Activated CD4-positive, alpha-beta T cell treated with anti-CD3 and anti-CD28 coated beads, Interleukin-2, amount 50 U/mL, for 4 hours (primary cell): ENCODE measurements at places on chromosomes 3 and 15.

DNA sequence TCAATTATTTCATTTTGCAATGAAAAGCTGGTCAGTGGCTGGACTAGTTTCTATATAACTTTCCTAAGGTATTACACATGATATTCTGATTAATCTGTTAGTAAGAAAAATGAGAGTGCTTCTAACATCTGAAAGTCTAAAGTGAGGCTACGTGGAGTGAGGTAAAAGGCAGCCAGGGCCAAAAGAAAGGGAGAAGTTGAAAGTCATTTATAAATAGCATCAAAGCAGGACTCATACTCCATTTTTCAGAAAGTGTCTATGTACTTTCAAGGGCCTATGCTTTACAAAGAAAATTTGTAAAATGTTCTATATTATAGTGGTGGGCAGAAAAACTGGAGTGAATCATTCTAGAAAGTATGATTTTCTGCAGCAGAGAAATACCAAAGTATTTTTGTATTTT, 80.0 kb downstream of the CSNK1G1 start:
- DNase-seq, result no peak

DNA sequence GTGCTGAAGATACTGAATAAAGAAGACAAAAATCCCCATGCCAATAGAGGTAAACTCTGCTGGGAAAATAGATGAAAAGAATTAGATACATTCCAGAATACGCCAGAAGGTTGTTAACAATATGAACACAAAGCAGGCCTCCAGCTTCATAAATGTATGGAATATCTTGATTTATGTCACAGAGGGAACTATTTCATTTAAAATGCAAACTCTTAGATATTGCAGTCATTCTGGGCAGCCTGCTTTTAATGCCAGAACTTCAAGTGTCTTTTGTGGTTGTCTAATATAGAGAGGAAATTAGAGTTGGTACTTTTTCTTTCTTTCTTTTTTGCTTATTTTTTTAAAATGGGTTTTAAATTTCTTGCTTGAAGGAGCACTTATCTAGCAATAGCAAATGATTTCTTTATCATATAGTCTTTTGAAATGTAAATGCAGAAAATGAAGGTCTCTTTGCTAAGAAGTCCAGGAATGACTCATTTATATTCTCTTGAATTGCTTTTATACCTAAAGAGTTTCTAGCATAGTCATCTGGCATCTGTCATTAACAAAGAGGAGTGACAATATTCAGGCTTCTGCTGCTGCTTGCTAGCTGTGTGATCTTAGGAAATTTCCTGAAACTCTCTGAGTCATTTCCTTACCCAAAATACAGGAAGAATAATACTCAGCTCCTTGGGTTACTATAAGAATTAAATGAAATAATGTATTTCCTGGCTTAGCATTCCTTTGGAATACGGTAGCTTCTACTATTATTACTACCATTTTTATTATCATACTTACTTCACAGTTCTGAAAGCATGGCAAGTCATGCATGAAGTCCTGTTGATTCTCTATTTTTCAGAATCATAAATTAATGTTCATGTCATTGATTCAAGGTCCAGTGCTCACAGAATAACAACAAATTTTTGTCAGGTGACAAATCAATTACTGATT, 527.6 kb downstream of the DIPK2A start:
- no peak for DNase-seq

GRCh38 chr3:45205126-45205525, 21.0 kb downstream of the TMEM158 start:
- DNase-seq, result no peak

DNA sequence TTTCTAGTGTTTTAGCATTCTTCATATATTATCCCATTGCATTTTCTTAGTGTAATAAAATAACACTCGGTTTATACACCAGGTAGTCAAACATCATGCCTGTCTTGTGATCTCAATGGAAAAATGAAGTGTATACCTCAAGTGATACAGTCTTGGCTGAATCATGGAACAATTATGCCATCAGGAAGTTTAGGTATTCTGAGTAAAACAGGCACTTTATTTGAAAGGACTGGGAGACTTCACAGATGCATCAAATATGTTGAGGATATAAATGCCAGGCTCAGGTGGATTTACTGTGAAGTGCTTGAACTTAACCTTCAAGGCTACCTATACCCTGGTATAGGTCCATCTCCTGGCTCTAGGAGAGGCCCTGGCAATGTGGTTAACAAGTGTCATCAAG, 8.5 kb downstream of the TGFBR2 start:
- no peak for DNase-seq

DNA sequence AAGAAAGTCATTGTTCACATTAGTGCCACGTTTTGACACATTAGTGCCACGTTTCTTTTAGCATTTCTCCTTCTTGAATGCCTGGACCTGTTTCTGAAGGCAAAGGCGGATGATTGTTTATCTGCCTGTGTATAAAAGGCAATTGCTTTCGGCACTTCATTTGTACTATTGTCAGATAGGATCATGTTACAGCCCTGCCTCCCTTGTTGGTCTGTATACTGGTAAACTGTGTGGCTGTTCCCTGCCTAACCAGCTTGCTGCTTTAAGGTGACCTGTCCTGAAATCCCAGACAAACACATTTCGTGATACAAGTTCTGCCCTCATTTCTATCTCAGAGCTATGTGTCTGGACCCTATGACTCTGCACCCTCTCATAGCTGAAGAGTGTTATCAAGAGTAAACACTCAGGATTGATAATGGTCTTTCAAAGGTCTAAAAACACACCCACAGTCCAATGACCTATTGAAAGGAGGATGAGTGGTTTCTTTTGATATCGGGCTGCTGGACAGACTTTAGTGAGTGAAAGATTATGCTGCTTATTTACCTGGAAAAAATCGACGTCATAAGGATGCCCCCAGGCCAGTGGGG, 276.3 kb upstream of the MCTP2 start:
- no peak for DNase-seq

GRCh38 chr15:71549697-71550096, 260.7 kb upstream of the NR2E3 start:
- no peak for DNase-seq

DNA sequence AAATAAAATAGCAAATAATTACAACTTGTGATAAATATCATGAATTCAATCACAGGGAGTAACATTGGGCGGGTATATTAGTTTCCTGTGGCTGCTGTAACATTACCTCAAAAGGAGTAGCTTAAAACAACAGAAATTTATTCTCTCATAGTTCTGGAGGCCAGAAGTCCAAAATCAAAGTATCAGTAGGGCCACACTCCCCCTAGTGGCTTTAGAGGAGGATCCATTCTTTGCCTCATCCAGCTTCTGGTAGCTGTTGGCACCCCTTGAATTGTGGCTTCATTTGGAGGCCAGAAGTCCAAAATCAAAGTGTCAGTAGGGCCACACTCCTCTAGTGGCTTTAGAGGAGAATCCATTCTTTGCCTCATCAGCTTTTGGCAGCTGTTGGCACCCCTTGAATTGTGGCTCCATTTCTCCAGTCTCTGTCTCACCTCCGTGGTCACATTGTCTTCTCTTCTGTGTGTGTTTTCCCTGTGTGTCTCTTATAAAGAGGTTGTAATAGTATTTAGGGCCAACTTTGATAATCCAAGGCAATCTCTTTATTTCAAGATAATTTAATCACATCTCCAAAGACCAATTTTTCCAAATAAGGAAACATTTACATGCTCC, 3.1 kb upstream of the CFAP20DC start:
- no peak for DNase-seq

DNA sequence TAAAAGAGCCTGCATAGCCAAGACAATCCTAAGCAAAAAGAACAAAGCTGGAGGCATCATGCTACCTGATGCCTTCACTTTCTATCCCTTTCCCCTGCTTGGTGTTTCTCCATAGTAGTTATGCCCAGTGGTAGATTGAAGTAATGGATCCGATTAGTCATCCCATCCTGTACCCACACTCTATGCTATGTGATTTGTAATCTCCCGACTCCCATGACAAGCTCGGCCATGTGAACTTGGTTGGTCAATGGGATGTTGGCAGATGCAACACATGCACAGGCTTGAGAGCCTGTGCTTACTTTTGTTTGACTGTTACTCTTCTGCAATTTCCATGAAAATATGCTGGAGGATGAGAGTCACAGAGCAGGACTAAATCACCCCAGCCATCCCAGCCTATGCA, 334.9 kb upstream of the DPH6 start:
- DNase-seq, result no peak
